ENCODE measurements at places on chromosomes 12 and 14. TPM values are rescaled to one million over a fixed set of nuclear protein-coding genes. Genes with fewer than 3 reads are reported as not detected.

DNA sequence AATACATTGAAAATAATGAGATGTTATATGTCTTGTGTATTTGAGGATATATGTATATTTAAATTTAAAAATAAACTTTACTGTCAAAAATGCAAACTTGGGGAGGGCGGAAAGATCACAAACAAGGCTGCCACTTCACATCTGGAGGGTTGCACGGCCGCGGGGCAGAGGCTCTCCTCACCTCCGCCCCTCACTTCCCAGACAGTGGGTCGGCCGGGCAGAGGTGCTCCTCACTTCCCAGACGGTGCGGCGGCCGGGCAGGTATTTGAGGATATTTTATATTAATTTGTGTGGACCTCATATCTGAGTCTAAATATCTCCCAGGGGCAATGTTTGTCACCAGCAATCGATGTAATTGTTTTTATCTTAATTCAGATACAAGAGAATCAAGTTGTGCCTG, 3.7 kb upstream of the CLEC6A start:
- DNase-seq, result no peak

DNA sequence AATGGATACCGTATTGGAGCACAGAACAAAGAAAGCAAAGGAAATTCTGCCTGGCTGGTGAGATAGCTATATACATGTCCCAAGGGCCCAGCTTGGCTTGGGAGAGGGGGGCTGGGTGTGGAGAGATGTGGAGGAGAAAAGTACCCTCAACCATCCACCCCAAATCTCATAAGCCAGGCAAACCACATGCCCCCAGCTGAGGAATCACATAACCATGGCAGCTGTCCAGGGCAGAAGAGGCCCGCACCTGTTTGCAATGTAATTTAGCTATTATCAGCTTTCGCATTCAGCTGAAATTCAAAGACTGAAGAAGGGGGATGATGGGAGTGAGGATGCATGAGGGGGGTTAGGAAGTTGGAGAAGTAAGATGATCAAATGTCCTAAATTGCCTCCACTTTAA, 196.1 kb downstream of the TBX5 start:
- DNase-seq, result no peak

GRCh38 chr12:92469837-92470236, 233.0 kb upstream of the PLEKHG7 start:
- DNase-seq, result peak; percentile 46

- no peak for DNase-seq
These were observed 158.3 kb downstream of the KIF26A start for GRCh38 chr14:104296388-104297312.

GRCh38 chr12:2609020-2609419, 185.8 kb upstream of the FKBP4 start:
- DNase-seq, result no peak

GRCh38 chr12:108846290-108846701, 11.1 kb downstream of the SSH1 start:
- no peak for DNase-seq

- no peak for DNase-seq
These were observed 49.5 kb downstream of the ADIPOR2 start for GRCh38 chr12:1740161-1740948.

DNA sequence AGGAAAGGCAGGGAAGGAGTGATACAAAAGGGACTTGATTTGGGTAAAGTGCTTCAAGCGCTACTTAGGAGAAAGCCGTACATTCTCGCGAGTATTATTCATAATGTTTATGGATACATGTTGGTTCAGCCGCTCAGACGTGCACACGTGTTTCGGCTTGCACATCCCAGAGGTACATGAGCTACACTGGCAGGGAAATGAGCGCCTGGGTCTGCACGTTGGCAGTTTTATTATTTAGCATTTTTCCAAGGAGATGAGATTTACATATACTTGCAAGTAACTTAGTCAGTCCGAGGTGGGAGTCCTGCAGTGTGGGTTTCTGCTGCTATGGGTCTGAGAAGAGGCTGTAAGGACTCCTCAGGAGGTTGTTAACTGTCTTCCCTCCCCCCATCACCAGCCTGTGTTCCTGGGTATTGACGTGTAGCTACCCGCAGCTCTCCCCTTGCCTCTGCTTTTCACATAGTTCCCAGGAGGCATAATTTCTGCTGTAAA, 1.5 kb downstream of the PRKCH start:
- DNase-seq, result peak; percentile 2

GRCh38 chr14:52701223-52701622, 5.8 kb upstream of the PSMC6 start:
- DNase-seq, result peak; percentile 6

DNA sequence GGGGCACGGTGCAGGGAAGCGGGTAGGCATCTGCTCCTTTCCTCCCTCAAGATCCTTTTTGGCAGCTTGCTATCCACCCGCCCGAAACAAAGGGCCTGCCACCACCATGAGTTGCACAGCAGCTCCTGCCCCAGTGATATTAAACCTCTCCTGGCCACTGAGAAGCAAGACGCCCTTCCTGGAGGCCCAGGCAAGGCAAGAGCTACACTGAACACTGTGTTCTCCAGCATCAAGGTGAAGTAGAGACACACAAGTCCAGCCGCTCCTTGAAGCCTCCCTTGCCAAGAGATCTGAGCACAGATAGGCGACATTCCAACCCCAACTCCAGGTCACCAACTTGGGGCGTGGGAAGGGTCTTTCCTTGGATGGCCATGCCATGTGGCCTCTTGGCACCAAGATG, 70.9 kb downstream of the ACTN1 start:
- DNase-seq, result no peak

DNA sequence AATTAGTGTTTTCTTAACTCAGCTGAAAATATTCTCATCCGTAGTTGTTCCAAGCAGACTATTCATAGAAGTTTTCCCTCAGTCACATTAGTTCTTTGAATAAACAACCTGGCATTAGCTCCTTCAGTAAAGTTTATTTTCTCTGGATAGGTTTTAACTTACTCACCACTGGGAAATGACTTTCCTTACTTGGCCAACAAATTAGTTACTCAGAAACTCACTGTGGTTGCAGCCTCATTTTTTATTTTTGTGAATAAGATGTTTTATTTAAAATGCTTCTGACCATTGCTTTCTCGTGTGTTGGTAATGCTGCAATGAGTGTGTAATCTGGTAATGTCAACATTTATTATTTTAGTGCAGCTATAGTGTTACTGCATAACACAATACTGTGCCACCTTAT, 74.9 kb downstream of the NOVA1 start:
- peak; percentile 89 for DNase-seq

- DNase-seq, result peak; percentile 91
These were observed 9.8 kb upstream of the PCNX1 start for GRCh38 chr14:70897464-70897863.

- DNase-seq, result no peak
These were observed 91.5 kb upstream of the SLC35F4 start for GRCh38 chr14:57957441-57957840.

- no peak for DNase-seq
These were observed 4.5 kb downstream of the ARHGDIB start for GRCh38 chr12:14956905-14957304.

DNA sequence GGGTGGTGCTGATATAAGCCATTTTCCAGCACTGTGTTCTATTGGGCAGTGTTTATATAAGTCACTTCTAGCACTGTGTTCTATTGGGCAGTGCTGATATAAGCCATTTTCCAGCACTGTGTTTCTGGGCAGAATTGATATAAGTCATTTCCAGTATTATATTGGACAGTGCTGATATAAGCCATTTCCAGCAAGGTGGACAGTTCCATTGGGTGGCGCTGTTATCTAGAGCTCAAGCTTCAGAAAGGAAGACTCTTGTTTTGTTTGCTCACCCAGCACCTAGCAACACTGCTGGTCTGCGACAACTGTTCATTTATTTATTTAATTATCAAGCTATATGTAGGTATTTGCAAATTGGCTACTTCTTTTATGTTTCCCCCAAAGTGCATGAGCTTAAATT, 690.3 kb downstream of the AACS start:
- no peak for DNase-seq

DNA sequence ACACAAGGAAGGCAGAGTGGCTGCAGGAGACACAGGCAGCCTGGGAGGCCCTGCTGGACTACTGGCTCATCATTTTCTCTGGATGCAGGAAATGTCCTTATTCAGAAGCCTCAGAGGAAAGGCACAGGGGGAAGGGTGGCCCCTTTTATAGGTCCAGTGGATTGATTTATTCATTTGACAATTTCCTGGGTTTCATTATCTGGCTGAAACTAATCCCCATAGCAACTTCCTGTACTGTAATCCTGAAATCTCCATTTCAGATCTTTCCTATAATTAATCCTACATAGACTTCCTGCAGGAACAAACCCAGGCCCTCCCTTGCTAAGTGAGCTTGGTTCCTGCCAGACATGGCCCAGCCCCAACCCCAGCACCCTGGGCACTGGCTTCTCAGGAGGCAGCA, 23.0 kb downstream of the KRT76 start:
- DNase-seq, result no peak

Gene ADGRD1
- not detected for polyA plus RNA-seq

Gene NOP9
- polyA plus RNA-seq, result 11.7 TPM

Gene RIMKLB
- 10.1 TPM for polyA plus RNA-seq

Gene P2RX2
- not detected for polyA plus RNA-seq

Gene REP15
- polyA plus RNA-seq, result 0.48 TPM

Gene VAMP1
- polyA plus RNA-seq, result 23.1 TPM

Gene PCED1B
- polyA plus RNA-seq, result 2.6 TPM

Gene SLC5A8
- not detected for polyA plus RNA-seq

Gene ARHGDIB
- polyA plus RNA-seq, result 31.8 TPM

All from IMR-90 (cell line).